ENCODE measurements at places on chromosomes 11 and 22.

DNA sequence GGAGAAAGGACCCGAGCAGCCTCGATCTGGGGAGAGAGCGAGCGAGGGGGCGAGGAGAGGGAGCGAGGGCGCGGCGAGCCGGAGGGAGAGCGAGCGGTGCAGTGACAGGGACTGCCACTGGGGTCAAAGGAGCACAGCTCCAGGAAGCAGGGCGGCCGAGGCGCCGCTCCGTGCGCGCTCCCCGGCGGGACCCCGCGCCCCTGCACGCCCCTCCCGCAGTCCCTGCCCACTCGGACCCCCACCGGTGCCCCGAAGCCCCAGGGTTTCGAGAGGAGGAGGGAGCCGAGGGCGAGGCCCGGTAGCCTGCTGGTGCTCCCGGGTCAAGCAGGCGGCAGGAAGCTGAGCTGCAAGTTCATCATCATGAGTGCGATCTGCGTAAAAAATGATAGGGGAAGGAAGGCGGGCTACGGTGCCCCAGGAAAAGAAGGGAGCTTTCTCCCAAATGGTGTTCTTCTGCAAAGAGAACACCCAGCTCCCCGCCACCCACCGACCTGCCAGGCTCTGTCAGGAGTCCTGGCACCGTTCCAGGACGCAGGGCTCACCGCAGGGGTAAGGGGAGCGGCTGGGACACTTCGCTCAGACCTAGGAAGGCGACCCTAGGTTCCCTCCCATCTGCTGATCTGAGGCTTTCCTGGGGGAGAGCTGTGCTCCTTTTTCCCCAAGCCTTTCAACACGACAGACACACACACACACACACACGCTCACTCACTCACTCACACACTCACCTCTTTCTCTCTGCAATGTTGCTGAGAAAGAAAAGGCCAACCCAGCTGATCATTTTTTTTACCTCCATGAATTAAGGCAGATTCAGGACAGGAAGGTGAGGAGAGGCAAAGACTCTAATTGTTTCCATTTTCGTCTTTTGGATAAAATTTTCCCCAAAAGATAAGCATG is at the start of gene MPPED2:
TSS of gene MPPED2 (minus strand) at position 103 of the 894 bp plus-strand sequence. CDS start 5,980 bp downstream, outside the sequence.
- no peak for DNase-seq

- no peak for DNase-seq
These were observed 15.1 kb downstream of the CWC15 start for GRCh38 chr11:94958121-94958696.

GRCh38 chr11:66467756-66468155 is 1.1 kb downstream of the PELI3 start:
- DNase-seq, result peak; percentile 30

DNA sequence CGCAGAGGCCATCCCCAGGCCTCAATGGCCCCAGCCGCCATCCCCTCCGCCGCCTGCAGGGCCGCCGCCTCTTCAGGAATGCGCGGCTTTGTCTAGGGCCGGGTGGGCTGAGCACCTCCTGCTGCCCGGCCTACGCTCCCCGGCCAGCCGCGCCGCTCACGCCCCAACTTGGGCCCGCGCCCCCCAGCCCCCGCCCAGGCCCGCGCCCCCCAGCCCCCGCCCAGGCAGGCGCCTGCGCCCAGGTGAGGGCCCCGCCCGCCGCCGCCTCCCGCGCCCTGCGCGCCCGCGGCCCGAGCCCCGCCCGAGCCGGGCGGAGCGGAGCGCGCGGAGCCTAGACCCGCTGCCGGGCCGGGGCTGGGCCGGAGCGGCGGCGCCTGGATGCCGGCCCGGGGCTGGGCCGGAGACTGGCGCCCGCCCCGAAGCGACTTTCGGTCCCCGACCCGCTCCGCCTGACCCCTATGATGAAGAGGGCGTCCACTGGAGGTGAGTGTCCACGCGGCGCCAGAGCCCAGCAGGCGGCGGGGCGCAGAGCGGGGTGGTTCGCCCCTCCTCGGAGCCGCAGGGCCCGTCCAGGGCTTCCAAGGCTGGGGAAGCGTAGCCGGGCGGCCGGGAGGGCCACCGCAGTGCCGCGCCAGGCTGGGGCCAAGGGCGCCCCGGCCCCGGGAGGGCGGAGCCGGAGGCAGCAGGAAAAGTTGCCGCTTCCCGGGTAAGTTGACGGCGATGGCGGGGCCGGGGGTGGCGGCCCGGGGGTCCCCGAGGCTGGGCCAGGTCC is 34.3 kb upstream of the PRODH start:
- DNase-seq, result no peak

DNA sequence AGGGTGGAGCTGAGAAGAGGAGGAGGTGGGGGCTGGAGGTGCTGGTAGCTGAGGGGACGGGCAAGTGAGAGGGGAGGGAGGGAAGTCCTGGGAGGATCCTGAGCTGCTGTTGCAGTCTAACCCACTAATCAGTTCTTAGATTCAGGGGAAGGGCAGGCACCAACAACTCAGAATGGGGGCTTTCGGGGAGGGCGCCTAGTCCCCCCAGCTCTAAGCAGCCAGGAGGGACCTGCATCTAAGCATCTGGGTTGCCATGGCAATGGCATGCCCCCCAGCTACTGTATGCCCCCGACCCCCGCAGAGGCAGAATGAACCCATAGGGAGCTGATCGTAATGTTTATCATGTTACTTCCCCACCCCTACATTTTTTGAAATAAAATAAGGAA is 24.4 kb downstream of the FADS3 start:
- no peak for DNase-seq

- no peak for DNase-seq
These were observed 29.8 kb upstream of the CD5 start for GRCh38 chr11:61072316-61073109.
